ENCODE measurements at places on chromosomes 4 and X.

GRCh38 chrX:105226499-105226898, 6.0 kb upstream of the TEX13A start:
- DNase-seq, result no peak

DNA sequence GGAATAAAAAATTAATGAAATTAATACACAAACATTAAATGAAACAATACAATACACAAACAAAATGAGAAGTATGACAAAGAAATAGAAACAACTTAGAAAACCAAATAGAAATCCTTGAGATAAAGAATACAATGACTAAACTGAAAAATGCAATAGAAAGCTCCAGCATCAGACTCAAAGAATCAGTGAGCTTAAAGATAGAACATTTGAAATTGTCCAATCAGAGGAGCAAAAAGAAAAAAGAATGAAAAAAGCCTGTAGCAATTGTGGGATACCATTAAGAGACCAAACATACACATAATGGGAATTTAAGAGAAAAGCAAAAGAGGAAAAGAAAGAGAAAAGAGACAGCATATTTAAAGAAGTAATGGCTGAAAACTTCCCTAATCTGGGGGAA, 25.7 kb downstream of the EMCN start:
- no peak for DNase-seq

GRCh38 chr4:148565801-148566200, 123.6 kb upstream of the NR3C2 start:
- DNase-seq, result no peak

DNA sequence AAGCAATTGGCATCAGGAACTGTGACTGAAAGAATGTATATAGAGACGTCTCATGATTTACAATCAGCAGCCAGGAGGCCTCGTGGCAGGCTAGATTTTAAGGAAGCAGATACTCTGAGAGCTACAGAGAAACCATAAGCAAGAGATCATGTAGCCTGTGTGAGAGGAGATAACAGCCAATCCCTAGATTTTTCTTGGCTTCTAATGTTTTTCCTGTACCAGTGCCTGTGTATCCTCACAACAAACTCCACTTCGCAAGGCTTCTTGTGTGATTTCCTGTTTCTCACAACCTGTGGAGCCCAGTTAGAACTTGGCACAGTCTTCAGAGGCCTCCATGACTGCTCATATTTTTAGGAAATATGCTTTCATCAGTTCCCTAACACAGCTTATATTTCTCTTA, 147.9 kb downstream of the PTCHD1 start:
- DNase-seq, result no peak

DNA sequence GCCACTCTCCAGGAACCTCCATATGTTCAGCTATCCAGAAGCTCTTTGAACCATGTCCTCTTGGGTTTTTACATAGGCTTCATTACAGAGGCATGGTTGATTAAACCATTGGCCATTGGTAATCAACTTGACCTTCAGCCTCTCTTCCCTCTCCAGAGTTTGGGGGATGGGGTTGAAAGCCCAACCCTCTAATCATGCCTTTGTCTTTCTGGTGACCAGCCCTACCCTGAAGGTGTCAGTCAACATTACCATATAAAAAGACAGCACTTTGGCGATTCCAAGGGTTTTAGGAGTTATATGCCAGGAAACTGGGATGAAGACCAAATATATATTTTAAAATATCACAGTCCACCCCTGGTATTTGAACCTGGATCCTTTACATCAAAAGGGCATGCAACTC, 222.5 kb downstream of the CHIC1 start:
- DNase-seq, result no peak
